Lower lobe of right lung (tissue), 2 donors: ENCODE measurements at places on chromosomes 4 and X. TPM values are rescaled to one million over a fixed set of nuclear protein-coding genes. Genes with fewer than 3 reads are reported as not detected.

GRCh38 chr4:184803874-184804273, 21.9 kb downstream of the ACSL1 start:
- H3K4me1 ChIP-seq = peaks cover 54% of the 10 kb centered on the region
- peaks cover 26% of the 10 kb centered on the region for H3K36me3 ChIP-seq
- peak overlapping the region; percentile 19 for H3K27ac ChIP-seq
- peak overlapping the region; percentile 44 for H3K4me3 ChIP-seq
- no peaks in the 10 kb centered on the region for H3K27me3 ChIP-seq
- DNase-seq = no peak

DNA sequence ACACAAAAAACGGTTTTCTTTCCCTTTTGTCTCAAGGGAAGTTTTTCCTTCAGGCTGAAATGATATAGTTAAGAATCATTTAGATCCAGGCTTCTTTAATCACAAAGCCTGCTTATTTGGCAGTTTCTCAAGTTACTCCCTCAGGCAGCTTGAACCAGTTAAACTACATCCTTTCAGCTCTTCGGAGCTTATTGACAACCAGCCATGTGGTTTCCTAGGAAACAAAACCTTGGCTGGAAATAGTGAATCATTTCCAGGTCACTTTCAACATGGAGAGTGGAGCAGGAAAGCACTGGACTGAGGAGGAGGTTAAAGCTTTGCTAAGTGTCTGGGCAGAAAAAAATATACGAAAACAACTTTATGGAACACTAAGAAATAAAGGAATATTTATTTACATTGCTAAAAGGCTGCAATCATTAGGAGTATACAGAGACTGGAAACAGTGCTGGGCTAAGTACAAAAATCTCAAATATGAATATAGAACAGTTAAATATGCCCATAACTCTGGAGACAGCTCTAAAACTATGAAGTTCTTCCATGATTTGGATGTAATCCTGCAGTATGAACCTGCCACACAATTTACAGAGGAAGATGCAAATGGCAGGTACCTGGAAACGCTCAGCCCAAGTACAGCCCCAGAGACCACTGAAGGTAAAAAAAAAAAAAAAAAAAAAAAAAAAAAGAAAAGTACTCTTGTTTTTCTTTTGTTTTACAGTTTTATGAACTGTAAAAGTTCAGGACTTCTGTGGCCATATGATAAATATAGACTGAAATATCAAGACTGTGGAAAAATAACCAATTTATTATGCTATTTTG, 23.2 kb upstream of the AASDH start:
- DNase-seq = no peak
- no peaks in the 10 kb centered on the region for H3K27me3 ChIP-seq
- peak overlapping the region; percentile 42 for H3K27ac ChIP-seq
- peaks cover 5% of the 10 kb centered on the region for H3K4me1 ChIP-seq

Gene RPS6KA6
- 1.9 TPM for total RNA-seq

DNA sequence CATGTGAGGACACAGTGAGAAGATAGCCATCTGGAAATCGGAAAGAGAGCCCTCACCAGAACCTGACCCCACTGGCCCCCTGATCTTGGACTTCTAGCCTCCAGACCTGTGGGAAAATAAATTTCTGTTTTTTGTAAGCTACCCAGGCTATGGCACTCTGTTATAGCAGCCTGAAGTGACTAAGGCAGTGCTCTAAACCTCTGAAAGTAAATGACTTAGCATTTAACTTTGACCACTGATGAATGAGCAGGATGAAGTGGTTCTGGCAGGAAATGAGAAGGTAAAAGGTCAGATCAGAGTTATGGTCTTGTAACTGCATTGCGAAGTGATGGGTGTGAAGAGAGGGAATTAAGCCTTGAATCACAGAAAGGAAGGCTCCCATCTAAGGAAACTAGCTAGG, 17.0 kb downstream of the GPAT3 start:
- H3K4me3 ChIP-seq = no peak overlapping the region
- DNase-seq = no peak
- no peaks in the 10 kb centered on the region for H3K36me3 ChIP-seq
- no peaks in the 10 kb centered on the region for H3K27me3 ChIP-seq
- H3K4me1 ChIP-seq = peaks cover 6% of the 10 kb centered on the region
- no peak overlapping the region for H3K27ac ChIP-seq
